ENCODE measurements at places on chromosomes 16 and 17. TPM values are rescaled to one million over a fixed set of nuclear protein-coding genes. Genes with fewer than 3 reads are reported as not detected.

The HBM gene
- not detected for total RNA-seq

The GCGR gene
- not detected for total RNA-seq

The PLEKHH3 gene
- 24.5 TPM for total RNA-seq

The VAC14 gene
- 45.2 TPM for total RNA-seq

The OR2C1 gene
- 0.16 TPM for total RNA-seq

The CCL3 gene
- not detected for total RNA-seq

The CCL17 gene
- not detected for total RNA-seq

The NPIPB13 gene
- total RNA-seq = 0.65 TPM

All from hair follicle dermal papilla cell (primary cell).